ENCODE measurements at places on chromosomes 6 and 20.

DNA sequence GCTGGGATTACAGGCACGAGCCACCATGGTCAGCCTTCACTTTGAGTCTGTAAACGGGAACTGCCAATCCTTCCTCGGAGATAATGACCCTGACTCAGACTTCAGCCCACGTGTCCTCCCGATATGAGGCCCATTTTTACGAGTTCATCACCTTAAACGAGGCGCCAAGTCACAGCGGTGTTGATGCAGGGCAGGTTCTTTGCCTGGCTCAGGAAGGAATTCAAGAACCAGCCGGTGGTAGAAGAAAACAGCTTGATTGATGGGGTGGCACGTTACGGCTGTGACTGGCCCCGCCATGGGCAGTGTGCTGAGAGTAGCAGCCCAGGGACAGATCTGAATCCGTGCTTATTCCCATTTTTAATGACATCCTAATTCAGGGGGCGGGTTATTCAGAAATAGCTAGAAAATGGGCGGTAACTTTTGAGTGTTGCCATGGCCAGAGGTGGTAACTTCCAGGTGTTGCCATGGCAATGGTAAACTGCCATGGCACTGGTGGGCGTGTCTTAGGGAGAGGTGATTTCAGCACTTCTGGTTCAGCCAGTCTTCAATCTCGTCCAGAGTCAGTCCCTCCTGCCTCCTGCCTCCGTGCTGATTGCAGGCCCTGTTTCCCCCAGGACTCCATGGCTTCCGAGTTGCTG, 9.1 kb upstream of the MAP1LC3A start:
- no peak for DNase-seq

- no peak for DNase-seq
Measured at GRCh38 chr6:17935188-17936149, 52.0 kb downstream of the KIF13A start.

- DNase-seq, result no peak
Measured at GRCh38 chr6:120129228-120129627, 779.7 kb upstream of the MAN1A1 start.

DNA sequence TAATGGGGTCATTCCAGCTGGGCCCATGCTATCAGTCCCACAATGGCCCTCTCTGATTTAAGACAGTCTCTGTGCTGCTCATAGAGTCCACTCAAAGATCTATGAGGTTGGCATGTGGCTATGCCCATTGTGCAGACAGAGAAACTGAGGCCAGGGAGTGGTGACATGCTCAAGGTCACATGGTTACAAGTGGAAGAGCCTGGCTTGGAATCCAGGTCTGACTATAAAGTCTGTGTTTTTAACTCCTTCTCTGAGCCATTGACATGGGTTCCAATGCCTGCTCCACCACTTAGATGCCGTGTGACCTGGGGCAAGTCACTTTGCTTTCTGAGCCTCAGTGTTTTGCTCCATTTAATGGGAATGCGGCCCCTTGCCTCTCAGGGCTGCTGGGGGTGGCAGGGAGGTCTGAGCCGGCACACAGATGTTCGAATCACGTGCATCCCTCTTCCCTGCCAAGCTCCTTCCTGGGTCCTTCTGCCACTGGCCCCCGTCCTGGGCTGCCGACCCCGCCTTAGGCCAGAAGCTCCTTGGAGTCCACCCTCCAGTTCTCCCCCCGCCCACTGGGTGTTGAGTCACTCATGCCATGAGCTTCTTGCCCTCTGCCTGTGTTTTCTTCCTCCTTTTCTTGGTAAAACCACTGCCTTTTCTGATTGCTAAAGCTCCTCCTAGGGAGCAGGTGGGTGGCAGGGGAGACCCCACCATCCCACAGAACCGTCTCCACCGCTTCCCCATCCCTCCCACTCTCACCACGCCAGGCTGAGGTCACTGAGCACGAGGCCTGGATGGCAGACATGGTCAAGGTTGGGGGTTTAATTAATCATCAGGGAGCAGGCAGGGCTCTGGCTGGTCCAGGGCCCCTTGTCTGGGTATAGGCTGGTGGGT, 35.7 kb downstream of the CEBPB start:
- DNase-seq, result no peak

- no peak for DNase-seq
Measured at GRCh38 chr20:5195655-5196054, 68.8 kb downstream of the CDS2 start.

DNA sequence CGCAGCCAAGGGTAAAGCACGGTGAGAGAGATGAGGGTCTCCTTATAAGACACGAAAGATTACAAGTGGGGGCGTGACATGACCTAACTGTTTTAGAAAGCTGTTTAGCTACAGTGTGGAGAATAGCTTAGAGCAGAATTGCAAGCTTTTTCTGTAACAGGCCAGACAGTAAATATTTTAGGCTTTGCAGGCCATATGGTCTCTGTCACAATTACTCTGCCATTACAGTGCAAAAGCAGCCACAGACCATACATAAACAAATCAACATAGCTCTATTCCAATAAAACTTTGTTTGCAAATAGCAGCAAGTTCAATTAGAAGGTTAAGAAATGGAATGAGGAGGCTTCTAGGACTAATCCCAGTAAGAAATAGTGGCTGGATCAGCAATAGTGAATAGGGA, 16.8 kb downstream of the PGM3 start:
- DNase-seq, result no peak

DNA sequence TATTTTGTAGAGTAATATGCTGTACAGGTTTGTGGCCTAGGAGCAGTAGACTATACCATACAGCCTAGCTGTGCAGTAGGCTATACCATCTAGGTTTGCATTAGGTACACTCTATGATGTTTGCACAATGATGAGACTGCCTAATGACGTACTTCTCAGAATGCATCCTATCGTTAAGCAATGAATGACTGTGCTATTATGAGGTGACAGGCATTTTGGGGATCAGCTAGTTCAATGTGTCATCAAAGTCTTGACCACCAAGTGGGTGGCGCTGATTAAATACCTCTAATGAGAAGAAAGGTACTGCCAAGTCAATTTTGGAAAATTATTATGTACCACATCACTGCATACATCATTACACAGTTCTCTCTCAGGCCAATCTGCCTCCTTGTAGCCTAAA, 190.2 kb downstream of the BACH2 start:
- DNase-seq, result no peak

DNA sequence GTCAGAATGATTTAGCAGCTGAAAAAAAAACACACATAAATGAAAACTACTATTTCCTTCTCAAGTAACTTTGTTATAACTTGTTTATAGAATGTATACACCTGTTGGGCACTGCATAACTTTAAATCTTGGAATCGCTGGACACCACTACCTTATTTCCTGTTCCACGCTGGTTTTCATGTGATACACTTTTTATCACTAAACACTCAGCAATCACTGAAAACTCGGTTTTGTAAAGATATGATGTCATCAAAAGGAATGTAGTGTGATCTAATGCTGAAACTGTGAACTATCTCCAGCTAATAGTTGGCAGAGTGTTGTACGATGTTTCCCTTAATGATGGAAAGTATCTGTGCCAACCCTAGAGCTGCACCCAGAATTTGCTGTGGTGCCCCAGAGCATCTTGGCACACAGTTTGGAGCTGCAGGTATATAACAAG, 127.9 kb downstream of the BACH2 start:
- no peak for DNase-seq

DNA sequence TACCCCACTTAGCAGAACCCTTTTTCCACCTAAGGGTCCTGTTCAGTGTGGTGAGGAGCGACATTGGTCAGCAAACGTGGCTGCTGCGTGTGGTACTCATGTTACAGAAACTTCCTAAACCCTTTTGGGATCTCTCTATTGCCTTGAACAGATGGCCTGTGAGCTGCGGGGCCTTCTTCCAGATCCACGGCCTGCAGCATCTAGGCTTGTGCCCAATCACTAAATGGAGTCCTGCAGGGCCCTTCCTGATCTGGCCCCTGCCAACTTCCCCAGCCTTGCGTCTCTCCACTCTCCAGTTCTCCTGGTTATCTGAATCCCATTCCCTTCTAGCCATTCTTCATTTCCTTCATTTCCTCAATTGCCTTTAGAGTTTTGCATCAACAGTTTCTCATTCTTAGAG, 85.6 kb downstream of the PDE7B start:
- DNase-seq, result no peak

GRCh38 chr6:2725999-2726567, 24.6 kb downstream of the MYLK4 start:
- DNase-seq, result no peak

- DNase-seq, result no peak
Measured at GRCh38 chr6:36666826-36667591, 11.5 kb upstream of the CDKN1A start.

DNA sequence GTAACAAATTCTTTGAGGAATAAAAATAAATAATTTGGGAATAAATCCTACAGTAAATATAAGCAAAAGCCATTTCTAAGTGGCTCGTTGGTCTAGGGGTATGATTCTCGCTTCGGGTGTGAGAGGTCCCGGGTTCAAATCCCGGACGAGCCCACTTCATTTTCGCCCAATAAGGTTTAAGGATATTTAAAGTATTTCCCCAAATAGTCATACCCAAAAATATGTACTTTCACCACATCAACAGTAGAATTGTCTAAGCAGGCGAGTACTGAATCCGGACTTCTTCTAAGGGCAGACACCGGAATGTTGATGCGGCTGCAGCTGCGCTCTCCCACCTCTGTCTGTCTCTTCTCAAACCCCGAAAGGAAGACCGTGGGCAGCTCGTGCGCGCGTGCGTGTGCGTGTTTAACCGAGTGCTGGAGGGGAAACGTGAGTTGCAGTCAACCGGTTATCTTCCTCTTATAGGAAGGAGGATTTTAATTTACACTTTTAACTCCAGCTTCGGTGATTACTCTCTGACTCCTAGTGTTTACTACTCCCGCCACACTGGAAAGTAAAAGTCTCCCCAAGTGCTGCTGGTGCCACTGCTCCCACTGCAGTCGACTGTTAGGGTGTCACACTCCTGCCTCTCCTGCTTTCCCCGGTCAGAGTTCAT, 155.7 kb upstream of the PRSS16 start:
- no peak for DNase-seq

DNA sequence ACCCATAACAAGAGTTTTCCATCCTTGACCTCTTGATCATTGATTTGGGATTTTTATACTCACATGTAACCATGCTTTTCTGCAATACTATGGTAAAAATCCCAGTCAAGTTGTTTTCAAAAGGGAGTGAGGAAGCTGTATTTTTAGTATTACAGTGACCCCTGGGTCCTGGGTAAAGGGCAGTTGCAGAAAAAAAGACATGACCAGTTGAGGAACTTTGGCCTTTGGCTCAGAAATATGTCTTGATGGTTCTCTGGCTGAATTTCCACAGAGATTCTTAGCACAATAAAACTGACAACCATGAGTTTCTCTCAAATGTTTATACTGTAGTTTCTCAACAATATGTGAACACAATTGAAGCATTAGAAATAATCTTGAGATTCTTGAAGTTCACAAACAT, 28.6 kb upstream of the PRL start:
- DNase-seq, result no peak

GRCh38 chr6:83202031-83202430, 8.9 kb downstream of the RWDD2A start:
- DNase-seq, result no peak

GRCh38 chr6:152948150-152948768, 34.6 kb downstream of the FBXO5 start:
- no peak for DNase-seq

- DNase-seq, result no peak
Measured at GRCh38 chr6:169707772-169708171, 5.8 kb downstream of the C6orf120 start.

DNA sequence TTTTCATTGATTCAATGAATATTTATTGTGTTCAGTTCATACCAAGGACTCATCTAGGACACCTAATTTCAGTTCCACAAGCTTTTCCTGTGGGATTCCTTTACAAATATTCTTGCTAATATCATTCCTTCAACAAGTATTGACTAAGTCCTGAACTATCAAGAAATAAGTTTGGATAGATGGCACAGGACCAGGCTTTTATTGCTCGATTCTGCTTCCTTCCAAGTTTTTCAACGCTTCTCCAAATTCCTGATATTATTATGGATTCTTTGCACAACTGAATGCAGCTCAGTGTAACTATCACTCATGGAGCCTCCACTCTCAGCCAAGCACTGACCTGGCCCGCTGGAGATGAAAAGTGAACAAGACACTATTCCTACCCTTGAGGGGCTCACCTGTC, 32.7 kb upstream of the COL21A1 start:
- no peak for DNase-seq

DNA sequence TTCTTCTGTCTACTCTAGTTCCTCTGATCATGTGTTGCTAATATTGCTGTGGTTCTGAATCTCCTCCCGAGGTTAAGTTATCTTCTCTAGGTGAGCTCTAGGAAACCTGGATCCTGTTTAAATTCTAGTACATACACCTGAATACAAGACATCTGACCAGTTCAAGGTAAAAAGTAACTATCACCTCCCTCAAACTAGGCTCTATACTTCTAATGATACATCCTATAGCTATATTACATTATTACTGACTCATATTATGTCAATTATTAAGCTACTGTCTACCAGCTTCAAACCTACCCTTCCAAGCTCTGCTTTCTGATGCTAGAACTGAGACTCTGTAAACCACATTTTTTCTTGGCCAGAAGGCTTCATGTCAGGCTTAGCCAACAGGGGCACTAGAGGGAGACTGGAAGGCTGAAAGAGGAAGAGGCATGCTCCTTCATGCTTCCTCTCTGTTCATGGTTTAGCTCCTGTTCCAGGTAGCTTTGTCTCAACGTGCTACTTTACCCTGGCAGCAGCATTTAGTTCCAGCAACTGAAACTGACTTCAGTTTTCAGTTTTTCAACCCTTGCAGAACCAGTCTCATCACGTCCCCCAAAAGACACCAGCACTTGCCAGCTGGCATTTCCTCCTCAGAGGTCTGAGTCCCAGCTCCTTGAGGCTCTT, 148.4 kb upstream of the TOP1 start:
- no peak for DNase-seq

- no peak for DNase-seq
Measured at GRCh38 chr6:144510859-144511258, 225.7 kb downstream of the UTRN start.
